ENCODE measurements at places on chromosomes 16 and 17.

GRCh38 chr17:1058423-1059130 is 61.6 kb downstream of the TIMM22 start:
- DNase-seq, result peak; percentile 84

- peak; percentile 27 for DNase-seq
Measured at GRCh38 chr17:64190472-64190871, 60.5 kb upstream of the ERN1 start.

- DNase-seq, result no peak
Measured at GRCh38 chr17:45229681-45230409, 8.2 kb downstream of the FMNL1 start.

DNA sequence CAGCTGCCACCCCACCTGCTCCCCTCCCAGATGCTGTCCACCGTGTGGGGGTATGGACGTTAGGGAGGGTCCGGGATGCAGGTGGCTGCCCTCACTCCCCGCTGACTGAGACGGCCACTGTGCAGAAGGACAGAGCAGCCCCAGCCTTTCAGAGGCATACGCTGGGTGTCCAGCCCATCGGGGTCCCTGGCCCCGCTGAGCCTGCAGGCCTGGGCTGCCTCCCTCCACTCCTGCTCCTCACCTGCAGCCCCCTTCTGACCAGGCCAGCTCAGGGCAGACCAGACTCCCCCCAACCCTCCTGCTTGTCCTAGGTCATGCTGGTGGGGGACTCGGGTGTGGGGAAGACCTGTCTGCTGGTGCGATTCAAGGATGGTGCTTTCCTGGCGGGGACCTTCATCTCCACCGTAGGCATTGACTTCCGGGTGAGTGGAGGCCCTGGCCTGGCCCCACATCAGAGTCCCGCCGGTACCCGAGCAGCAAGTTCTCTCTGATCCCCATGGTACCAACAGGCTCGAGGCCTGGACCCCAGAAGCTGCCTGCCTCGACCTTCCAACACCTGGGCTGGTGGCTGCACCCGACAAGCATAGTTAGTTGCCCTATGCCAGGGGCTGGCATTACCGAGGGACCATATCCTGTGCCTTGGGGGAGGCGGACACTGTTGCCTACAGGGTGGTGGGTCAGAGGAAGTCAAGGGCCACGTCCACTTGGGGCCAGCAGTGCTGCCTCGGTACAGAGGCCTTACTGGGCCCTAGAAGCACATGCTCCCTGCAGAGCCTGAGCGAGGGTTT is 1.4 kb downstream of the RAB26 start:
- DNase-seq, result no peak

- no peak for DNase-seq
Measured at GRCh38 chr17:8062807-8063483, 24.1 kb downstream of the ALOX15B start.

DNA sequence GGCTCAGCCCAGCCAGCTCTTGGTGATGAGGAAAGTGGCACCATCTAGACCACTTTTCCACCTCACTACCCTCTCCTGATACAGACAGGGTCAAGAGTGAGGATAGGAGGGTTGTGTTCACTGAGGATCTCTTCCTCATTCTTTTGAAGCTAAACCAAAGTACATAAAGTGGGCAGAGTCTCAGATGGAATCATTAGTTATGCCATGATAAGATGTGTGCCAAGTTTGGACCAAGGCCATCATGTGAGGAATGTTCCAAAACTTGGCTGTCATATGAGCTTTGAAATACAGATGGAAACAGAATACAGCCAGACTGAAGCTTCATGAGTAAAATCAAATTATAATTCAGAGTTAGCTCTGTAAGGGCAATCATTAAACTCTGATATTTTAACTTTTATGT is 37.2 kb downstream of the ACSM1 start:
- no peak for DNase-seq

DNA sequence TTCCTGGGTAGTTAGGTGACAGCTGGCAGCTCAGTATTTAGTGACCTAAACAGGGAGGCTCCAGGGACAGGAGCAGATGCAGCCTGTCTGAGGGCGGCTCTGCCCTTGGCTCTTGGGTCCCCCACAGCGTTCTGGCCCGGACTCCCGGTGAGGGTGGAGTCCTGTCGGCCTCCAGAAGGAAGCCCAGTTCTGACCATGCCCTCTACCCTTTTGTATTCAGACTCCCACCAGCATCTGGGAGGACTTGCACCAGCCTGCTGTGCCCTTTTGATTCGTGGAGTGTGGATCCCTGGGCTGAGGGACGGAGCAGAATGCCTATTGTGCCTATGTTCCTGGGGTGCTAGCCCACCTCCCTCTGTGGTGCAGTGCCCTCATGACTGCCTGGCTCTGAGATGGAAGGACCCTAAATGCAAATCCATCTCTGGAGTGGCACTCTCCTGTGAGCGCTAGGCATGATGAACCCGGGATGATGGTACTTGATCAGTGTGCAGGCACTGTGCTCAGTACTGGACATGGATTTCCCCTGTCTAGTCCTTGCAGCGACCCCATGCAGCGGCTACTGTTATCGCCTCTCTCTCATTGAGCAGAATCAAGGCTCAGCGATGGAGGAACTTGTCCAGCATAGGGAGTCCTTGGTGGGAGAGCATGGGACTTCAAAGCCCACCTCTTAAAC is 123.1 kb downstream of the SNX29 start:
- no peak for DNase-seq

GRCh38 chr17:80605326-80606066 is 60.9 kb downstream of the RPTOR start:
- DNase-seq, result peak; percentile 56

DNA sequence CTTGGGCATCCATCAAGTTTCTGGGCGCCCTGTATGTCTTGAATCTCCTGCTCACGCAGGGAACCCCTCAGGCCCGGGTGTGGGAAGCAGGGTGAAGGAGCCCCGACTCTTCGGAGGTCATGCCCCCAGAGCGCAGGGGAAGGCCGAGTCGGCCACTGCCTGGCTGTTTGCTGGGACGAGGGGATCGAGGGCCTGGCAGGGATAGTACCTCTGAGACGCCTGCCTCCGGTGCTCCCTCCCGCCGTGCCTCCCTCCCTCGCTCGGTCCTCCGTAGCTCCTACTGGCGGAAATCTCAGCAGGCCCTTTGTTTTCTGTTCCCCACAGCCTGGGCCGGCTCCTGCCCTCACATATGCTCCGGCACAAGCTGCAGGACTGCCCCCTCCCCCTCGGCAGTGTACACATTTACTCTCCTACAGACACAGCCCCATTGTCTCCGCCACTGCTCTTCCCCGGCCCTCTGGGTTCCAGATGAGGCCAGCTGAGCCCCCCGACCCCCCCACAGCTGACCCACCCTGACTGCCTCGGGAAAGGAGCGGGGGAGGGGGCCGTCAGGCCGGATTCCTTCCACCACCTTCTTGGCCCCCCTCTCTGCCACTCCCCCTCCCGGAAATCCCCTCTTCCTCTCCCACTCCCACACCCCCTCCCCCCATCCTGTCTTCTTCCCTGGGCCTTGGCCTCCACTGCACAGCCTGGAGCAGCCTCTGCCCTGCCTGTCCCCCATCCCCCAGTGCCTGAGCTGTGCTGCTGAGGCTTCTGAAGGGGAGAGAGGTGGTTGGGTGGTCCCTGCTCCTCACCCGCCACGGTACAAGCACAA is 1.4 kb downstream of the TRAF4 start:
- peak; percentile 75 for DNase-seq

- no peak for DNase-seq
Measured at GRCh38 chr17:20022701-20023100, 13.5 kb downstream of the SPECC1 start.

Data from dermis blood vessel endothelial cell (primary cell).